ENCODE measurements at places on chromosomes 1 and 21.
A peak's percentile ranks its signal among the peaks of the same experiment; 100 is the strongest.

DNA sequence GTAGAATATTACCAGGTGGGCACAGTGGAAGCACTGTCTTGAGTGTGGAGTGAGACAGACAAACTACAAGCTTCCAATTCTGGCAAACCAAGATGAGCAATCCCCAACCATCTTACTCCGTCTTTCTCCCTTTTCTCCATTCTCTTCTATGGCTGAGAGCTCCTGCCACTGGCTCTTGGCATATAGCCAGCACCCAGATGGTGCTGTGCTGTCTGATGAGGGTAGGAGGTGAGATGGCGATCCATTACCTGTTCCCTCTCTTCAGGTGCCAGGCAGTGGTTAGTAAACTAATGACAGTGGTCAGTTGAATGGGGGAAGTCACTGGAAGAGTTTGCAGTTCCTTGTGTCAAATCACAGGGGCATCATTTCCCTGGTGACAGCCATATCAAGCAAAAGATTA, 108.4 kb downstream of the FNBP1L start:
- DNase-seq = peak; percentile 33

DNA sequence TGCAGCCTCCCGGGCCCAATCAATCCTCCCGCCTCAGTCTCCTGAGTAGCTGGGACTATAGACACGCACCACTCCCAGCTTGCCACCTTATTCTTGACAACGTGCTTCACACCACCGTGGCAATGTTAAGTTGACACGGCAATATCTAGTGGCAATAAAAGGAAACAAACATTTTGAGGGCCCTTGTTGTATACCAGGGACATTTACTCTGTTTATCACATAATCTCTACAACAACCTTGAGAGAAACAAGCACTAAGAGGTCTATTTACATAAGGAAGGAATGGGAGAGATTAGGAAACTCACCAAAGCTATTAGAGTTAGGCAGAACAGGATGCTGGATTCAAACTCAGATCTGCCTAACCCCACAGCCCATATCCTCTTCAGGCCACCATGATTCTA, 3.1 kb downstream of the KLHDC8A start:
- DNase-seq = no peak

DNA sequence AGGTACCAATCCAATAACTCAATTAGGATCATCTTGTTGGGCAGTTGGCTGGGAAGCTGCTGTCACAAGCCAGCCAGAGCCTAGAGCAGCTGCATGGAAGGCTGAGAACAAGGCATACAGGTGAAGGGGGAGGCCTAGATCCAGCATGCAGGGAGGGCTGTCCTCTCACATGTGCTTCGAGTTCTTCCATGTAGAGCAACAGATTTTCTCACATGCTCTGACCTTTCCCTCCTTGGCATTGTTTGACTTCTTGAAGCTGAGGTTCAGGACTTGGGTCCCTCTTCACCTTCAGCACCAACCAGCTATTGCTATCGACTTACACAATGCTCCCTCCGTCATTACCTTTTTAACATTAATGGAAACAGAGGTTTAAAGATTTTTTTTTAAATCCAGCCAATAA, 257.7 kb downstream of the ATG4C start:
- DNase-seq = no peak

DNA sequence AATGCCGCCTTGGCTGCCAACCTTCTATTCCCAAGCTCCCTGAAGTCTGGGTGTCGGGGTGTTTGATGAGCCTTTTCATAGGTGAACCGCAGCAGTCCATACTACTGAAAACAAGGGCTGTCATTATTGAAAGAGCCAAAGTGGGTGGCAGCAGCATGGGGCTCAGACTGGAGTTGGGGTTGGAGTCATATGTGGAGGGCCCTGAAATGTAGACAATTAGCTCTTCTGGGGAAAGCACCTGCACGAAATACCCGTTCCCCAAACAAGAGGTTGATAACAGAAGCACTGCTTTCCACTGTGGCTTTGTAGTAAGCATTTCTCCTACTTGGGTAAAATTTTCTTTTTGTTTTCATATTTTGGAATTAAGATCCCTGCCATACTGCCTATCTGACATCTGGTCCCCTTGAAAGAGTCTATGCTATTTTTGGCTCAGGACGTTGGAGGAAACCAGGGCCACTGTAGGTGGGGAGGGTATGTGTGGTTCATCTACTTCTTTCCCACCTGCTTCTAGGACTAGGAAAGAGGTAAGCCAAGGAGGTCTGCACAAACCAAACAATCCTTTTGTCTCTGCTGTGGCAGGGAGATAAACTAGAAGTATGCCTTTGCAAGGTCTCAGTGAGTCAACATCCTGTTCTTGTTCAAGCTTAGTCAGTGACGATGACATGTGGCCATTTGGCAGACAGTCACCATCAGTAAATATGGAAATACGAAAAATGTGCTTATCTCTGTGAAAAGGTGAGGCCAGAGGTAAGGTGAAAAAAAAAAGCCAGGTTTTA, 197.0 kb upstream of the UBE2U start:
- DNase-seq = peak; percentile 12

DNA sequence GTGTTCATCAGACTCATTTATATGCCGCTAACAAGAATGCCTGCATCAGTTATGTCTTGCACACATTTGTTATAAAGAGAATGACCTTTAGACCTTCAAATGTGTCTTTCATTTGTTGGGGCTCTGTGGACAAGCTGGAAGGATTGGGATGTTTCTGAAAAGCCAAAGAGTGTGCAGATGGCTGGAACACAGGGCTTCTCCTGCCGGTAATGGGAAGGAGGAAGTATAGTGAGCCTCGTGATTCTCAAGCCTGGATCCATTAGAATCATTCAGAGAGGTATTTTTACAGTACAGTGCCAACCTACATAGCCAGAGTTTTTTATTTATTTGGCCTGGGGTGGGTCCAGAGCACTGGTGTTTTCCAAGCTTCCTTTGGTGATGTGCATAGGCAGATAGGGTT, 40.6 kb upstream of the ATP1A1 start:
- DNase-seq = no peak

Measured in NCI-H1694 treated with DMSO at 0.1 percent for 48 hours (cell line).